Activated T-helper 1 cell treated with anti-CD3 and anti-CD28 coated beads, Interleukin-12 subunit alpha, Interleukin-12 subunit beta, Interleukin-2, Interleukin-4 antibody, amounts not matched to agents 30 ng/mL and 10 ng/mL and 1 ng/mL, durations not matched to agents 14 hours and 24 hours and 36 hours (primary cell): ENCODE measurements at places on chromosomes 6 and 20. TPM values are rescaled to one million over a fixed set of nuclear protein-coding genes. Genes with fewer than 3 reads are reported as not detected.

DNA sequence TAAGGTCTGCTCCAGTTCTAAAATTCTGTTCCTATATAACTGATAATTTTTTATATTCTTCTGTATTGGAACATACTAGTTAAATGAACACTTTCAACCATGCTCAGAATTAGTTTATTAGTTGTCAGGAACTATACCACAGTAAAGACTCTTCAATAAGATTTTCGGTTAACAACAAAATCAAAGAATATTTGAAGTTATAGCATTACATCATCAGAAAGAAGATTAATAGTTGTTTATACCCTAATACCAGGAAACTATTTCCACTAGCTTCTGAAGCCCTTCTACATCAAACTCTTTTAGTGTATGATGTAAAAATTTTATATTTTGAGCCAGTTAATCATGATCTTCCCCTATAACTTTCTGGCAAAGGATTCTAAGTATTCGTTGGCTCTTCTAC lies 6.6 kb downstream of the CALHM4 start:
- DNase-seq: no peak
- no peak overlapping the region for H3K4me3 ChIP-seq
- no peaks in the 10 kb centered on the region for H3K4me1 ChIP-seq
- no peak overlapping the region for H3K27ac ChIP-seq

DNA sequence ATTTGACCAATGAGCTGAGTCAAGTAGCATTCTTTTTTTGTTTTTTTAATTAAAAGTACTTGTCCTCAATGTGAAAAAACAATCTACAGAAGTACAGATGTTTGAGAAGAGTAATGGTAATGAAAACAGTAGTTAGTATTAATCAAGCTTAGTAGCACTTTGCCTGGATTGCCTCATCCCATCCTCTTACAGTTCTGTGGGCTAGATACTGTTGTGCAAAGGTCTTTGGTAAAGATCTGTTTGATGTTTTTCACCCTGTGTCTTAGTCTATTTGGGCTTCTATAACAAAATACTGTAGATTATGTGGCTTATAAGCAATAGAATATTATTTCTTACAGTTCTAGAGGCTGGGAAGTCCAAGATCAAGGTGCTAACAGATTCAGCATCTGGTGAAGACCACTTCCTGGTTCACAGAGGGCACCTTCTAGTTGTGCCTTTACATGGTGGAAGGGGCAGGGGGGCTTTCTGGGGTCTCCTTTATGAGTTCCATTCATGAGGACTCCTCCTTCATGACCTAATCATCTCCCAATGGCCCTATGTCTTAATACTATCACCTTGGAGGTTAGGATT lies 84.3 kb downstream of the SHLD1 start:
- H3K4me1 ChIP-seq: peaks cover 20% of the 10 kb centered on the region
- no peak for DNase-seq
- H3K36me3 ChIP-seq: peaks cover 1% of the 10 kb centered on the region

GRCh38 chr6:107531868-107532267 lies 42.0 kb downstream of the SOBP start:
- DNase-seq: no peak
- H3K27me3 ChIP-seq: peaks cover 14% of the 10 kb centered on the region
- H3K27ac ChIP-seq: no peak overlapping the region
- H3K4me3 ChIP-seq: no peak overlapping the region
- H3K4me1 ChIP-seq: no peaks in the 10 kb centered on the region

- no peak for DNase-seq
- no peak overlapping the region for H3K27ac ChIP-seq
- H3K36me3 ChIP-seq: no peaks in the 10 kb centered on the region
- peaks cover 52% of the 10 kb centered on the region for H3K27me3 ChIP-seq
Observed at GRCh38 chr20:47783828-47784598, 1.3 kb downstream of the SULF2 start.

DNA sequence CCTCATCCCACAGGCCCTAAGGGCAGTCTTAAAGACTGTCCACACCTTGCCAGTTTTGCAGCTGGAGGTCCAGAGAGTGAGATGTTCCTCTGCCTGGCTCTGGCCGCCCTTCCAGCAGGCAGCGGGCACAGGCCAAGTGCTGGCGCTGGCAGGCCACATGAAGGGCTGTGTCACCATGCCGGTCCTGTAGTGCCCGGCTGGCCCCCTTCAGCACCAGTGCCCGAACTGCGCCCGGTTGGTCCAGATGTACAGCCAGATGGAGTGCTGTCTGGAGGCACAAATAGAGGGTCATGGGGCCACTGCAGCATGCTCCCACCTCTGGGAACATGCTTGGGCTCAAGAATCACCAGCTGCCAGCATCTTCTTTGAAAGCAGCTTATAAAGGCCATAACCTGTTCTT lies 3.8 kb downstream of the NFKBIE start:
- no peak overlapping the region for H3K27ac ChIP-seq
- H3K4me1 ChIP-seq: peaks cover 65% of the 10 kb centered on the region
- DNase-seq: no peak
- no peak overlapping the region for H3K4me3 ChIP-seq

DNA sequence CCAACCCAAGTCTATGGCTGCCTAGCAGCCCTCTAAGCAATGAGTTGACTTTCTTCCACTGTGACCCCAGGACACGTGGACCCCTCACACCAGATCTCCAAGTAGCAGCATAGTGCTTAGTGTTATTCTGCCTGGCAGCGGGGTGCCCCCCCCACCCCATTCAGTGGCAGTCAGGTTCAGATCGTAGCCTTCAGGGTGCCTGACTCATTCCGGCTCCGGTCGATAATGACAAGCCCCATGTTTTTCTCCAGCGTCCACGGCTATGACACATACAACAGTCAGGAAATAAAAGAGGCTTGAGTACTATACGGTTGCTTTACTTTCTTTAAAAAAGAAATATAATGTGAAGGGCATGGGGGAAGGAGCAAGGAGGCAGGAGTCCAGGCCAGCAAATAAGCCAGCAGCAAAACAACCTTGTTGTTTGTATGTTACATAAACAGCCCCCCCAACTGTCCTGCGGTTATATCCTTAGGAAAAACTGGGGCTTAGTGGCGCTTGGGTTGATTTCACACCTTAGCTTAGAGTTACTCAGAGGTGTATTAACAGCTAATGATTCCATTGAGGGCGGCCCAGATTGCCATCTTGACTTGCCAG lies 23.1 kb downstream of the GNAS start:
- no peak for DNase-seq
- H3K27ac ChIP-seq: no peak overlapping the region
- H3K27me3 ChIP-seq: peaks cover 8% of the 10 kb centered on the region
- H3K36me3 ChIP-seq: no peaks in the 10 kb centered on the region
- H3K4me1 ChIP-seq: peaks cover 26% of the 10 kb centered on the region
- no peak overlapping the region for H3K4me3 ChIP-seq

DNA sequence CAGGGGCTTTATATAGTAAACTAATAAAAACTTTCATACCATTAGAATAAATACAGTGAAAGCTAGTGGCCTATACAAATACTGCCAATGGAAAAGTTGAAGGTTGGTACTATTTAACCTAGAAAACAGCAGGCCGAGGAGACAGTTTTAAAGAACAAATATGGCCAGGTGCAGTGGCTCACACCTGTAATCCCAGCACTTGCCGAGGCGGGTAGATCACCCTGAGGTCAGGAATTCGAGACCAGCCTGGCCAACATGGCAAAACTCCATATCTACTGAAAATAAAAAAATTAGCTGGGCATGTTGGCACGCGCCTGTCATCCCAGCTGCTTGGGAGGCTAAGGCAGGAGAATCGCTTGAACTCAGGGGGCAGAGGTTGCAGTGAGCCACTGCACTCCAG lies 24.8 kb downstream of the GLYATL3 start:
- H3K4me3 ChIP-seq: no peak overlapping the region
- no peaks in the 10 kb centered on the region for H3K36me3 ChIP-seq
- peaks cover 8% of the 10 kb centered on the region for H3K27me3 ChIP-seq
- no peak overlapping the region for H3K27ac ChIP-seq
- H3K4me1 ChIP-seq: no peaks in the 10 kb centered on the region

DNA sequence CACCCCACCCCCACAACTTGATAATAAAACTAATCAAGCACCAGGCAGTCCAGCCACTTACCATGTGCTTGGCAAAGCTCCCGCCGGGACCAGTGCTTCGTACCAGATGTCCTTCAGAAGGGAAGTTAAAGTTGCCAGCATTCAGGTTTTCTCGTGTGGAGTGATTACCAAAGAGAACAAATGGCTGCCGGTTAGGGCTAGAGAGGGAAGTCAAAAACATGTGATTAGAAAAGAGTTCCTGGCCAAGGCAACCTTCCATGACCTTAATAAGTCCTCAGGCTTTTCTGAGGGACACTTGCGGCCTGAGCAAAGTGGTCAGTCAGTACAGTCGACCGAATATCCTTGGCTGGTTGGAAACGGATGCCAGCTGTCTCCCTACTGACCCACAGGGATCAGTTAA lies 67.0 kb downstream of the DNAAF9 start:
- H3K27ac ChIP-seq: no peak overlapping the region
- no peak overlapping the region for H3K4me3 ChIP-seq
- DNase-seq: no peak

GRCh38 chr20:5843054-5843592 lies 92.9 kb downstream of the SHLD1 start:
- H3K27me3 ChIP-seq: peaks cover 3% of the 10 kb centered on the region
- peaks cover 4% of the 10 kb centered on the region for H3K36me3 ChIP-seq
- peak overlapping the region; percentile 3 for H3K4me3 ChIP-seq
- H3K27ac ChIP-seq: peak overlapping the region; percentile 59

DNA sequence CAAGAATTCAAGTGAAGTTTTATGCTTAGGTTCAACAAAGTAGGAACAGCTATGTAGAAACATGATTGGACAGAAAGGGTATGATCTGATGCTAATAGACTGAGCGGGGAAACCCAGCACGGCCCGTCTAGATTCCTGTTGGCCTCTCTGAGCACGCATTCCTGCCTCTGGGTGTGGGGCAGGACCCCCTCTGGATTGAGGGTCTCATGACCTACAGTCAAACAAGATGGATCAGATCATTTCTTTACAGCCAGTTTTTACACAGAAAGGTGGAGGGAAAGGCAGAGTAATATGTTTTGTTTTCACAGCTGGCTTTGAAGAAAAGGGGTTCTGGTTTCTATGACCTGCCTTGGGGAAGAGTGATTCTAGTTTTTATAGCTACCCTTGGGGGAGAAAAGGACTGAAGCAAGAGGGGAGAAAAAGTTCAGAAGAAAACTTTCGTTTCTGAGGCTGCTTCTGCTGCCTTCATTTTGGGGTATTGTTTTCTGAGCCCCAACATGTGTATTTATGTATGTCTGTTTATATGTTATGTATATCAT lies 99.6 kb upstream of the SLC22A16 start:
- no peaks in the 10 kb centered on the region for H3K4me1 ChIP-seq
- H3K4me3 ChIP-seq: no peak overlapping the region
- H3K27ac ChIP-seq: no peak overlapping the region
- H3K27me3 ChIP-seq: peaks cover 13% of the 10 kb centered on the region

DNA sequence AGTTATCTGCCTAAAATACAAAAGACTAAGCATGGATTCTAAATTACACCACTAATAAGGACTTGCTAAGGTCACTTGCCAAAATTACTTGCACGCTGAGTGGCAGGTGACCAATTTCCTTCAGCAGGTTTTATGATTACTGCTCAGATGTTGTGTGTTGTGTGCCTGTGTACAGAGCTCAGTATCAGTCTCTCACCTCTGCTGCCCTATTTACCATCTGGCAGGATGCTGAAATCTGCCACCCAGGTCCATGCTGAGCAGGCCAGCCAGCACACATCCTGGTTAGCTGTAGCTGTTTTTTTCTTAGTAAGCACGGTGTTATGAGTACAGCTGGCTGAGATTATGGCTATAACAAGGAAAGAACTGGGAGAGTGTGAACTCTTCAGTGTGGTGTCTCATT lies 34.0 kb downstream of the ELOVL4 start:
- no peak for DNase-seq
- no peaks in the 10 kb centered on the region for H3K36me3 ChIP-seq
- H3K27ac ChIP-seq: no peak overlapping the region
- peaks cover 9% of the 10 kb centered on the region for H3K4me1 ChIP-seq
- H3K27me3 ChIP-seq: peaks cover 15% of the 10 kb centered on the region

DNA sequence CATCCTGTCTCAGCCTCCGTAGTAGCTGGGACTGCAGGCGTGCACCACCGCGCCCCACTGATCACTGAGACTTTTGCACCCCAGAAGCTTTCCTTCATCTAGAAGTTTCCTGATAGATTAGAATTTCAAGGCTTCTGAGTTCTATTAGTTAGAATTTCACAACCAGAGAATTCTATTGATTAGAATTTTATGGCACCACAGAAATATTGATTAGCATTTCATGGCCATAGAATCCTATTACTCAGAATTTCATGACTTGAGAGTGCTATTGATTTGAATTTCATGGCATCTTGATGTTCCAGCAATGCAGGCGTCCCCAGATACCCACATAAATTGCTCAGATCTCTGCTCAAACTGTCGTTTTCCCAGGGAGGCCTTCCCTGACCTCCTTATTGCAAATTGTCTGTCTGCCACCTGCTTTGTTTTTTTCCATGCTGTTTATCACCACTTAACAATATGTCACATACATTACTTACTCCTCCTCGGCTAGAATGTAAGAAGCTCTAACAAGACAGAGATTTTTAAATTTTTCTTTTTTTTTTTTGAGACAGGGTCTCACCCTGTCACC lies 16.9 kb upstream of the CBFA2T2 start:
- H3K4me3 ChIP-seq: no peak overlapping the region
- no peaks in the 10 kb centered on the region for H3K36me3 ChIP-seq
- H3K4me1 ChIP-seq: no peaks in the 10 kb centered on the region

DNA sequence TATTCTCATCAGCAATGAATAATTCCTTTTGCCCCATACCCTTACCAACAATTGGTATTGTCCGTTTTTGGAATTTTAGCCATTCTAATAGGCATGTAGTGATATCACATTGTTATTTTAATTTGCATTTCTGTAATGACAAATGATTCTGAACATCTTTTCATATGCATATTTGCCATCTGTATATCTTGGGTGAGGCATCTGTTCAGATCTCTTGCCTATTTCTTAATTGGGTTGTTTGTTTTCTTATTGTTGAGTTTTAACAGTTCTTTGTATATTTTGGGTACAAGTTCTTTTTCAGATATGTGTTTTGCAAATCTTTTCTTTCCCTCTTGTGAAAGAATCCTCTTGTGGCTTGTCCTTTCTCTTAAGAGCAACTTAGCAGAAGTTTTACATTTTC lies 69.6 kb downstream of the ZNF292 start:
- no peak for DNase-seq
- H3K36me3 ChIP-seq: peaks cover 61% of the 10 kb centered on the region
- peaks cover 4% of the 10 kb centered on the region for H3K4me1 ChIP-seq
- H3K27ac ChIP-seq: no peak overlapping the region
- H3K4me3 ChIP-seq: no peak overlapping the region

DNA sequence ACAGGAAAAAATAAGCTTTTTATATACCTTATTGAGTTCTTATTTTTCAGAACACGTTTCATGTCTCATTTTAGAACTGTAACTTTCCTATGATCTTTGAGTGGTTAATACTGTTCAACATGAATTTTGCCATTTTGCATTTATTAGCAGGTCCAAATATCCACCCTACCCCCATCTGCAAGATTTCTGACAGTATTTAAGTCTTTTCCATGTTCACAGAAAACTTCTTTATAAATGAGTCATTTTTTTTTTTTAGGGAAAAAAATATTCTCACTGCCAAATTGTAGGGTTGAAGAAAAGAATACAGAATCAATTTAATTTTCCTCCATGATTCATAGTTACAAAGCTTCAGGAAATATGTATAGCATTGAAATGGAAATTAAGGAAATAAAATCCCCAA lies 101.8 kb downstream of the COL21A1 start:
- H3K4me3 ChIP-seq: no peak overlapping the region
- no peaks in the 10 kb centered on the region for H3K4me1 ChIP-seq
- no peaks in the 10 kb centered on the region for H3K27me3 ChIP-seq
- DNase-seq: no peak
- no peak overlapping the region for H3K27ac ChIP-seq
- H3K36me3 ChIP-seq: no peaks in the 10 kb centered on the region

Gene KCNK5
- 36.7 and 38.7 TPM in 2 replicates for total RNA-seq

Gene C4A
- total RNA-seq: 4.0 and 4.1 TPM in 2 replicates

Gene TULP4
- 21.9 and 26.5 TPM in 2 replicates for total RNA-seq

Gene FBXO30
- total RNA-seq: 8.8 TPM in 2 replicates

Gene GJA10
- total RNA-seq: not detected in 2 replicates

Gene OPRM1
- total RNA-seq: not detected in 2 replicates

Gene SLC4A11
- 3.2 and 3.3 TPM in 2 replicates for total RNA-seq

Gene CRISP2
- total RNA-seq: not detected in 2 replicates
